Activated CD4-positive, CD25-positive, alpha-beta regulatory T cell treated with anti-CD3 and anti-CD28 coated beads, Interleukin-2, amount 50 U/mL, for 72 hours (primary cell): ENCODE measurements at places on chromosomes 4 and X.

- DNase-seq: no peak
Observed at GRCh38 chr4:185134307-185134869, 8.7 kb upstream of the SLC25A4 start.

- DNase-seq: no peak
Observed at GRCh38 chr4:176290520-176290919, 21.5 kb upstream of the ASB5 start.

- DNase-seq: no peak
Observed at GRCh38 chrX:115531818-115532403, 29.1 kb upstream of the PLS3 start.

GRCh38 chrX:100648458-100649417 is 4.7 kb downstream of the SRPX2 start:
- DNase-seq: no peak

GRCh38 chrX:38368774-38369173 is 16.4 kb downstream of the OTC start:
- DNase-seq: no peak

- DNase-seq: no peak
Observed at GRCh38 chr4:14566518-14566917, 435.8 kb upstream of the CPEB2 start.

- no peak for DNase-seq
Observed at GRCh38 chrX:1397001-1397400, 5.1 kb upstream of the SLC25A6 start.

DNA sequence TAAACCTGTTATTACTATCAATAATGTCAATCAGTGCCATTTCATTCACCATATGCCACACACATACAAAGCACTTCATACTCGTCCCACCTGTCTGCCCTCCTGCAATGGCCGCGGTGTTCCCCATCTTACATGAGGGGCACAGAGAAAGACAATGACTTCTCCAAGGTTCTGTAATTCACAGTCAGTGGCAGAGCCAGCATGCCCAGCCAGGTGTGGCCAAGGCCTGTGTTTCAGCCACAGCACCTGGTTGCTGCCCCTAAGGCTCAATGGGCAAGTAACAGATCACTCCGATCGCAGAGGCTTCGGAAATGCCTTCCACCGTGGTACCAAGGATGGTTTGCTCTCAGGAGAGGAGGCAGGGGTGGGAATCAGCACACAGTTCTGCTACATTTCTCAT is 10.9 kb downstream of the AFAP1 start:
- no peak for DNase-seq

DNA sequence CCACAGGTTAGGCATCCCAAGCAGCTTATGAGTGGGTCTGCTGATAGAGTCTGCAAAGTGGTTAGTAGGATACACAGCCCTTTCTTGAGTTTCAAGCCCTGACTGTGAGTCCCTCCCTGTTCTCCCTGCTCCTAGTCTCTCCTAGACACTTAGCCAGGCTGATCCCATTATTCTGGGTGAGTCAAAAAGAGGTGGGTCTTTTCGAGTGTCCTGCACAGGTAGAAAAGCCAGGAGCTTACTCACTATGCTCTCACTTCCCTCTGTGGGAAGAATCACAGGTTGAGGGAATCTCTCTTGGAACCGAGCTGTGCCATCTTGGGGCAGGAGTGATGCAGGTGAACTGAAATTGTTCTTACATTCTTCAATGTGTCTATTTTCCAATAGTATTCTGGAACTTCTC is 29.7 kb downstream of the SCLT1 start:
- DNase-seq: no peak

- DNase-seq: no peak
Observed at GRCh38 chr4:153518637-153519389, 52.7 kb downstream of the TMEM131L start.

- DNase-seq: no peak
Observed at GRCh38 chr4:22202246-22202974, 253.8 kb upstream of the KCNIP4 start.

DNA sequence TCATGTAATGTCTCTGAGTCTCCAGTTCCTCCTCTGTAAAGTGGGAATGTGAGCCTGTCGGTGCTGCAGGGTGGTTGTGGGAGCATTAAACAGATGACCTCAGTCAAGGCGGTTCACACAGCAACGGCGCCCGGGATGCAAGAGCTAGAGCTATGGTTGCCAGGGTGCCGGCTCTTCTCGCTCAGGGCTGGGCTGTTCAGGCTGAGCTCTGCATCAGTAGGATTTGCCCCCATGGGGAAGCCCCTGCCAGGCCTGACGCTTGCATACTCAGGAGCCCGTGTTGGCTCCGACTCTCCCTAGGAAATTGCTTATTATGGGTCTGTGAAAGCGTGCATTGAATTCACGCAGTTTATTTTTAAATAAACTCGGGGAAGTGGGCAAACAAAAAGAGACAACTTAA is 67.3 kb downstream of the PSAPL1 start:
- DNase-seq: no peak

DNA sequence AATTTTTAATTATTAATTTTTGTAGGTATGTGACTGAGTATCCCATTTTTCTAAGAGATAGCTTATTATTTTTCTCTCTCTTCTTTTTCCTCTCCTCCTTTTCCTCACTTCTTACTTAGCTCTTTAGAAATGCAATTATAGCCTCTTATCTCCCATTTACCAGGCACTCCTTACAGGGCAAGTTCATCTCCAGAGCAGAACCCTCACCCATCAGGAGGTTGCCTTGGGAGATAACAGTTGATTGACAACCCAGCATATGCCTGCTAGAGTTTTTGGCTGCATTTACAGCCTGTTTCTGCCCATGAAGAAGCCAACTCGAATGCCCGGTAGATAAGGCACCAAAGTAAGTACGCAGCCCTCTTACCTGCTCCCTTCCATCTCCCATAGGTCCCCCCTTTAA is 572.9 kb upstream of the ZFP42 start:
- no peak for DNase-seq
